ENCODE measurements at places on chromosomes 1 and 21.

DNA sequence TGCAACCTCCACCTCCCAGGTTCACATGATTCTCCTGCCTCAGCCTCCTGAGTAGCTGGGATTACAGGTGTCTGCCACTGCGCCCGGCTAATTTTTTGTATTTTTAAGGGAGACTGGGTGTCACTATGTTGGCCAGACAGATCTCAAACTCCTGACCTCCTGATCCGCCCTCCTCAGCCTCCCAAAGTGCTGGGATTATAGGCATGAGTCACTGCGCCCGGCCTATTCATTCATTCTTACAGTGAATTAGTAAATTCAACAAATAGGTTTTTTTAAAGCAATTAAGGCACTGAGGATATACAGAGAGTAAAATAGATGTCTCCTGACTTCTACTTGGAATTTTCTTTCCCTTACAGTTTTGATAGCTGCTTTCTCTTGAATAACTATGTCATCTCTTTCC, 43.5 kb downstream of the CDC42 start:
- DNase-seq = no peak

- DNase-seq = no peak
Observed at GRCh38 chr21:44583800-44584147, 3.4 kb upstream of the KRTAP10-5 start.

DNA sequence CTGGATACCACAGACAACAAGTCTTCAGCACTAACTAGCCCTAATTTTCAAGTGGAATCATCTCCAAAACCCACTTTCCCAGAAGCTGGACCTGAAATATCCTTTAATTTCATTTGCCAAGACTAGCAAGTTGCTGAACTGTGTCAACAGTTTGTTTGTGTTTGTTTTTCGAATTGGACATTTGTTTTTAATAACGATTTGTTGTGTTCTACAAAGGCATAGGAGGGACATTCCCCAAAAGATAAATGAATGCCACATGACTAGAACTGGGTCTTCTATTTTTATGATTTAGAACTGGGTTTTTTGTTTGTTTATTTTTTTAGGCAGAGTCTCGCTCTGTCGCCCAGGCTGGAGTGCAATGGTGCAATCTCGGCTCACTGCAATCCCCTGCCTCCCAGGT, 17.9 kb downstream of the LUZP1 start:
- no peak for DNase-seq

- no peak for DNase-seq
Observed at GRCh38 chr1:81700728-81701470, 99.8 kb upstream of the ADGRL2 start.

DNA sequence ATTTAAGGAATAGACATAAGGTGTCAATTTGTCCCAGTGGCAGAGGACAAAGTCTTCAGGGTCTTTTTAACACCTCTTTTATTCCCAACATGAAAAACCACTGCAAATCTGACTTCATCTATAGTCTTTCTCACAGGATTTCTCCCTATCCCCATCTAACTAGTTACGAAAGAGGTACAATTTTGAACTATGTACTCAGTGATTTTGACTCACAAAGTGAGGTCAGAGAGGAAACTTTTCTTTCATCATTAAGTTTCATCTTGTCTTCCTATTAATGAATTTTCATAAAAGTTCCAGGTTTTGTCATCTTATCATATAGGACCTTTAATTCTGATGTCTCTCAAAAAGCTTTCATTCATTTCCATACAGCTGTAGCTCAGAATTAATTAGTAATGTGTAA, 63.3 kb downstream of the ASH1L start:
- no peak for DNase-seq

GRCh38 chr1:22822371-22822770, 111.7 kb downstream of the EPHB2 start:
- no peak for DNase-seq

DNA sequence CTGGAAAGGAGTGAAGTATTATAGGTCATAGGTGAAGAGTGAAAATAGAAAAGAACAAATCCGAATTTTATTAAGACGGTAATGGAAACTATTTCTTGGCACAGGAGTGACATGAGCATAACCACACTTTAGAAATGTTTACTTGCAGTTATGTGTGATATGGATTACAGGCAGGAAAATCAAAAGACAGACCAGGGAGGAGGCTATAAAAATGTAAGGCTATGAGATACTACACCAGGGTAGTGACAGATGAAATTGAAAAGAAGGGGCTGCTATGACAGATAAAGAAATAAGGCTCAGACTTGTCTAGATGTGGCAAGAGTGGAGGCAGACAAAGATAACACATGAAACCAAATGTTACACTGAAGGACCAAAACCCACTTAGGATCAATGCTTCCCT, 31.7 kb downstream of the GPATCH2 start:
- DNase-seq = no peak

DNA sequence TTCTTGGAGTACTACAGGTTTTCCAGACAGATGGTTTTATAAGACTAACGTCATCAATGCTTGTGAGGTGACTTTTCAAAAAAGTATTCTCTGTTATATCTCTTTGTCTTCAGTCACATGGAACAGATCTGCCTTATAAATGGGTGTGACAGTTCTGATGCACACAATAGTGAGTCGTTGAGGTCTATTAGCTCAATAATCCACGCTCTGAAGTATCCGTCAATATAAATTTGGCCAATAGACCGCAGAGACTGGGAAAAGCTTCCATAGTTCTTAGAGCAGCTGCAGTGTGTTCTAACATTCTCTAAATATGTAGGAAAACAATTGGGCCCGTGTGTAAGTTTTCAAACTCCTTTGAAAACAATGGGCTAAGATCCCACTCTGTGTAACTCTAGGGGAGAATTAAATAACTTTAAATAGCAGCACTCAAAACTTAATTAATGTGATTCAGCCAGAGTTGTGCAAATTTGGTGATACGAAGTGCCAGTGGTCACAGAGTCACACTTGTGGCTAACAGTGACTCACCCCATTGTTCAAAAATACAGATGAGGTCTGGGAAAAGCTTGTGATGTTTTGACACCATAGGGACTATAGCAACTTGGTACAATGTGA, 316.0 kb downstream of the LMO4 start:
- DNase-seq = no peak

DNA sequence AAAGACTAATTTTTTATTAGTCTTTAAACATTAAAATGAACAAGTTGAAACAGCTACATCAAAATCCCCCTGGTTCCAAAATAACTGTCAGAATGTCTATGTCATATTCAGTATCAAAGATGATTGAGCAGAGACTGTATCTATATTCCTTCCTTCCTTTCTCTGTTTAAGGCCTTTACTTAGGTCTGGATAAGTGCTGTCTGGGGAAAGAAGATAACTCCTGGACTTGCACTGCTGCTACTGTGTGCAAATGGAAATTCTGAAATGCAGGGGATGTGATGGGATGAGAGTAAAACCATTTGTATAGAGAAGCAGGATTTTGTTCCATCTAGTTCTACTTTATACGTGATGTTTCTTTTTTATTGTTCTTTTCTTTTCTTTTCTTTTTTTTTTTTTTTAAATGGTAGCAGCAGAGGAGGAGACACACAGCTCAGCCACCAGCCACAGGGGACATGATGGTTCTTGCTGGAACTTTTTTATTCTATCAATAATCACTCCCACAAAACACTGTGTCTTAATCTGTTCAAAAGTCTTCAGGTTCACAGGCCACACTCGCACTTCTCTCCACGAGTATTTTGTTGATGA, 33.6 kb upstream of the FOXE3 start:
- DNase-seq = no peak

- no peak for DNase-seq
Observed at GRCh38 chr1:7666249-7666648, 104.8 kb upstream of the VAMP3 start.

- DNase-seq = no peak
Observed at GRCh38 chr1:6858596-6858995, 73.3 kb downstream of the CAMTA1 start.

DNA sequence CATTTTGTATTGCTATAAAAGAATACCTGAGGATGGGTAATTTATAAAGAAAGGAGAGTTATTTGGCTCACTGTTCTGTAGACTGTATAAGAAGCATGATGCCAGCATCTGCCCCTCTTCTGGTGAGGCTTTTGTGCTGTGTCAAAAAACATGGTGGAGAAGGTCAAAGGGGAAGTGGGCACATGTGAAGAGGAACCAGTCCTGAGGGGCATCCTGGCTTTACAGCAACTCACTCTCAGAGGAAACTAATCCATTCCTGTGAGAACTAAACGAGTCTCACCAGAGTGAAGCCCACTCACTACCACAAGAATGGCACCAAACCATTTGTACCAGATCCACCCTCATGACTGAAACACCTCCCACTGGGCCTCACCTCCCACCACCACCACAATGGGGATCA, 18.8 kb upstream of the SELP start:
- DNase-seq = no peak

DNA sequence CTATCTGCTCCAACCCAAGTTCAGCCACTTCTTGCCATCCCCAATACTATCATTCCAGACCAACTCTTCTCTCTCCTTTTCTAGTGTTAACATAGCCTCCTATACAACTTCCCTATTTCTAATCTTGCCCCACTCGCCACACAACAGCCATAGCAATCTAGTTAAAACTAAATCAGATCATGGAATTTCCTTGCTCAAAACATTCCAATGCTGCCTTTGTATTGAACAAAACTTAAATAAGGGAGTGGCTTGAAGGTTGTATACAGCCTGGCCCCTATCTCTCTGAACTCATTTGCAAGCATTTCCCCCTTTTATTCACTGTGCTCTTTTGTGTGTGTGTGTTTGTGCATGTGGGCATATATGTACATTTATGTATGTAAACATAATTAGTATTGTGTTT, 118.1 kb upstream of the SGIP1 start:
- no peak for DNase-seq

- peak; percentile 4 for DNase-seq
Observed at GRCh38 chr1:178451529-178451928, 45.2 kb downstream of the CLEC20A start.

DNA sequence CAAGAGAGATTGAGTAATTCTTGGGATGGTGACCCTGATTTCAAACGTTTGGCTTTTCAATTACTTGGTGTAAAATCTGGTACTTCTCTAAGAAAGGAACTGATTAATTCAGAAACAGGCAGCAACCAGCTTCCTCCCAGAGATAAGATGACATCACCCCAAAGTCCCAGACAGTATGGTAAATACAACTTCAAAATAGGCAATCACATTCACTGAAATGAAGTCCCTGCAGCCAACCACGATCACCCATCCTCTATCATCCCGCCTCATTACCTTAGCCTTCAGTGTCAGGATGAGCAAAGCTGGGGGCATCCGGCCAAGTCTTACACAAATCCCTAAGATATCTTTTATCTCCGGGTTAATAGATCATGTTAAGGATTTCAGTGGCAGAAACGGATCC, 26.4 kb upstream of the RUNX1 start:
- DNase-seq = no peak

GRCh38 chr1:156868341-156868740, 7.7 kb downstream of the NTRK1 start:
- no peak for DNase-seq

- DNase-seq = no peak
Observed at GRCh38 chr1:63896755-63897154, 122.9 kb downstream of the ROR1 start.

- no peak for DNase-seq
Observed at GRCh38 chr1:56880774-56881173, 26.2 kb downstream of the C8A start.

DNA sequence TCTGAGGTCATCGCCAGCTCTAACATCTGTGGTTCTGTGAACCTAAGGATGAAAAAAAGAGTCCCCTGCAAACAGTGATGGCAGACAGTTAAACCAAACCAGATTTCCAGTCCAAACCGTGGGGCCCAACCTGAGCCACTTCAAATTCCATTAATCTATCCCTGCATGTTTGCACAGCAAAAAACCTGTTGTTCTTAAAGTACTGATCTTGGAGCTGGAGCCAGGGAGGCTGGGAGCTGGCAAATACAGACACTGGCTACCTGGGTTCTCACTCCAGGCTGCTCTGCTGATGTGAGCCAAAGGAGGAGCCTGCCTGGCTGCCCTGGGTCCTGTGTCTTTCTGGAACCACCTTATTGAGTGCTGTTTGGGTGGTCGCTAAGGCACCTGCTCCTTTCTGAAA, 16.4 kb downstream of the LDLRAD1 start:
- DNase-seq = peak; percentile 45

DNA sequence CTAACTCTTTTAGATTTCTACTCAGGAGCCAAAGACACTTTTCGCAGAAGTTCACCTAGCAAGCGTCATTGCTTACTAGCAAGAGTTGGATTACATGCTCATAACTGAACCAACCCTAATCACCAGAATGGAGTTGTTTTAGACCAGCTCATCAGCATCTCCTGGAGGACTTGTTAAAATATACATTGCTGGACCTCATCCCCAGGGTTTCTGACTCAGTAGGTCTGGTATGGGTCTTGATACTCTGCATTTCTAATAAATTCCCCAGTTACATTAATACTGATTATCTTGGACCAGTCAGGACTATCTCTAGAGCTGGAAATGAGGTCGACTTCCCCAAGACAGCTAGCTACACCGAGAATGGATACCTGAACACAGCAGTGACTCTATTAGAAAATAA, 9.7 kb upstream of the PRDX6 start:
- DNase-seq = no peak

GRCh38 chr1:43864111-43865045, 69.2 kb upstream of the ARTN start:
- no peak for DNase-seq

DNA sequence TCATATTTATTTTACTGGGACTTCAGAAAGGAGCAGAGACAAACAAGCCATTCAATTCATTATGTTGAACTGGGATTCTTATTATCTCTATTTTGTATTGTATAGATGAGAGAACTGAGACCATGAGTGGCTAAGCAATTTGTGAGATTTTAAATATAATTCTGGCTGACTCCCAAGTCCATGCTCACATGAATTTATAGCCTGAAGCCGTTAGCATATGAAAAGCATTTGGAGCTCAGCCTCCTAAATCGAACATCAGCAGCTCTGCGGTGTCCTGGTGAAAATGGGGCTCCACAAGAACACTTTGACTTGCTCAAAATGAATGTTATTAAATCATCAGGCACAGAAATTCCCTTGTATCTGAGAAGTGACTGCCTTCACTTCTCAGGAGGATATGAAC, 96.8 kb upstream of the DPT start:
- no peak for DNase-seq

- no peak for DNase-seq
Observed at GRCh38 chr1:45585496-45586075, 1.7 kb downstream of the NASP start.

DNA sequence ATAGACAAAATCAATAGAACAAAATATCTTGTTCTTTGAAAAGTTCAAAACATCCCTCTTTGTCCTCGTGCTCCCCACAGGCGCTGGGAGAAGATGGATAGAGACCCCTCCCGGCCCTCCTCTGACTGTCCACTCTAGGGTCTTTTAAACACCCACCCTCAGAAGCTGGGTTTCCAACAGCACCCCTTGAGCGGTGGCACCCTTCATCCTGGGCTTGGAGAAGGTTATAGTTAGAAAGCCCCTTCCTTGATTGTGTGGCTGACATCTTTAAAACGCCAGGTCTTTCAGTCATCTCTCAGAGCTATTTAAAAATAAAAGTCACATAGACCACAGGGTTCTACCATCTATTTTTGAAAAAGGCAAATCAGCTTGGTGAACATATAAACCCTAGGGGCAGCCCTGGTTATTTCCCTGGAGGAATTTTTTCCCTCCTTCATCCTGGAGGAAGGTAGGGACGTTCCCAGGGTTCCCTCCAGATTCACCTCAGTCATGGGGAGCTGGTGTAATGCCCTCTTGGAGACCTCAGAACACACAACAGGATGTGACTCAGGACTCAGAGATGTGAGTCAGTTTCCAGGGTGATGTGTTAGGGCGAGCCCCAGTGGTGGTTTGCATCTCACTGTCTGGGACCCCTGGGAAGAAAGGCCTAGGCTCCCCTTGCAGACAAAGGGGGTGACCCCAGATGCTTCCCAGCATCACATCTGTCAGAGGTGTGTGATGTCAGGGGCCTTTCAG, 138.5 kb downstream of the CLIC6 start:
- no peak for DNase-seq

GRCh38 chr1:85133565-85134159, 67.2 kb downstream of the SYDE2 start:
- DNase-seq = no peak
